CD4-positive, alpha-beta T cell (primary cell): ENCODE measurements at places on chromosomes 16 and 17. TPM values are rescaled to one million over a fixed set of nuclear protein-coding genes. Genes with fewer than 3 reads are reported as not detected.

The LRRC37A gene
- total RNA-seq, result 2.9 TPM

GRCh38 chr17:62163847-62164246, 98.8 kb upstream of the MED13 start:
- peaks cover 2% of the 10 kb centered on the region for H3K4me1 ChIP-seq
- DNase-seq, result no peak
- H3K36me3 ChIP-seq, result no peaks in the 10 kb centered on the region
- H3K4me3 ChIP-seq, result no peak overlapping the region
- H3K27me3 ChIP-seq, result no peaks in the 10 kb centered on the region

GRCh38 chr16:63976345-63976744, 1145.5 kb downstream of the CDH11 start:
- H3K27ac ChIP-seq, result no peak overlapping the region
- H3K27me3 ChIP-seq, result no peaks in the 10 kb centered on the region
- no peaks in the 10 kb centered on the region for H3K36me3 ChIP-seq

DNA sequence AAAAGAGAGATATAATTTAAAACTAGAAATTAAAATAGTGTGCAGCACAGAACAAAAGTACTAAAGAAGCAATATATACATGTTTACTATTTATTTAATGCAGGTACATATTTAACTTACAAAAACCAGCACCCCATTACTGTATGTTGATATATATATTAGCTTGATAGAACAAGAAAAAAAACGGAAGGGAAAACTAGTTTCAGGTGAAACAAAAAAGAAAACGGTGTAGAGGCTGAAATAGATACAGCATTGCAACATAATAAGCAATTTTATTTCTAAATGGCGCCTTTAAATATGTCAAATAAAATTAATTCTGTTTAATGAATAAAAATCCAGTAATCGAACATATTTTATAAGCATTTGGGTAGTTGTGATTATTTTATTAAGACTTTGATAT, 3.9 kb downstream of the HNF1B start:
- H3K27me3 ChIP-seq, result peaks cover 72% of the 10 kb centered on the region
- no peak overlapping the region for H3K4me3 ChIP-seq
- DNase-seq, result no peak
- no peak overlapping the region for H3K27ac ChIP-seq
- H3K4me1 ChIP-seq, result peaks cover 40% of the 10 kb centered on the region

The TEDC2 gene
- 0.27 TPM for total RNA-seq

The SYCE1L gene
- total RNA-seq, result 18.9 TPM

GRCh38 chr16:695355-696089, 5.3 kb upstream of the WDR24 start:
- H3K27me3 ChIP-seq, result peaks cover 2% of the 10 kb centered on the region
- DNase-seq, result peak; percentile 77
- peaks cover 59% of the 10 kb centered on the region for H3K4me1 ChIP-seq
- H3K4me3 ChIP-seq, result peak overlapping the region; percentile 69
- no peak overlapping the region for H3K27ac ChIP-seq

- DNase-seq, result no peak
- H3K4me1 ChIP-seq, result peaks cover 32% of the 10 kb centered on the region
- no peak overlapping the region for H3K27ac ChIP-seq
- H3K4me3 ChIP-seq, result no peak overlapping the region
- H3K36me3 ChIP-seq, result no peaks in the 10 kb centered on the region
These were observed 3.8 kb upstream of the NOS2 start for GRCh38 chr17:27804113-27804512.
